Central memory CD8-positive, alpha-beta T cell (primary cell): ENCODE measurements at places on chromosomes 2 and 18.

DNA sequence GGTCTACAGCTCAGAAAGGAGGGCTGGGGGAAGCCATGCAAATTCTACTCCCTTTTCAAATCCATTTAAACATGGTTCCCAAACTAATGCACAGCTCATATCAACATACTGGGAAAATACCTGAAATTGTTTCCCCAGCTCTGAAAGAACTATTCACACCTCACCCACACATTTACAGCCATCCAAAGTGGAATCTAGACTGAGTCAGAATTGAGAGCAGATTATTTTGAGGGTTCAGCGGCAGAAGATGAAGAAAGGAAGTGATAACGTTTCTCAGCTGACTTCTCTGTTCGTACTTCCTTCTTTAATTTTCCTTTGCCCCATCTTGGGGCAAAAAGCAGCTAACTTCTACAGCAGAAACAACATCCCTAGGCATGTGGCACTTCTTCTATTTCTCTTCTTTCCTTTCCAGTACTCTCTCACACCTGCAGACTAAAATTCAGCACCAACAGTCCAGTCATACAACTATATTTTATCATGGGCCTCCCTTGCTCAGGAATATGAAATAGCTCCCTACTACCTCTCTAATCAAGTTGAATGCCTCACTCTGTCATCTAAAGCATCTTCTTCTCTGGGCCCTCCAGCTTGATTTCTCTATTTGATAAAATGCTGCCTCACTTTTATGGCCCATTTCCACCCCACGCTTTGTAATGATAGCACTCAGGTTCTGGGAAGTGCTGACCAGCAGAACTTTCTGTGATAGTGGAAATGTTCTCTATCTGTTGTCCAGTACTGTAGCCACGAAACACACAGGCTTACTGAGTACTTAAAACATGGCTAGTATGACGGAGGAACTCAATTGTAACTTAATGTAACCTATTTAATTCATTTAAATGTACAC is 35.9 kb downstream of the ARHGAP25 start:
- H3K27me3 ChIP-seq: no peaks in the 10 kb centered on the region
- H3K4me3 ChIP-seq: peak overlapping the region; percentile 94
- H3K4me1 ChIP-seq: peaks cover 96% of the 10 kb centered on the region
- H3K27ac ChIP-seq: peak overlapping the region; percentile 97
- DNase-seq: no peak
- peaks cover 31% of the 10 kb centered on the region for H3K36me3 ChIP-seq

DNA sequence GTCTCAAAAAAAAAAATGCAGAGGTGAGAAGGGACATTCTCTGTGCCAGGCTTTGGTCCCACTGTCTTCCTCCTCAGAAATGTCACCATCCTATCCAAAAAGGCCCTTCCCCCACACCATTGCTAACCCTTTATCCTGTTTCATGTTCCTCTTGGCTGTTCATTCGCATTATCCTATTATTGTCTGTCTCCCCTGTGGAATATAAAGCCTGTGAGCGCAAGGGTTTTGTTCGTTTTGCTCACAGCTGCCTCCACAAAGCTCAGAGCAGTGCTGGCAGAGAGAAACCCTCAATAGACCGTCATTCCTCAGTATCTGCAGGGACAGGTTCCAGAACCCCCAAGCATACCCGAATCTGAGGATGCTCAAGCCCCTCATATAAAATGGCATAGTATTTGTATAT is 91.8 kb downstream of the LOXHD1 start:
- DNase-seq: no peak

GRCh38 chr2:45067859-45068570 is 58.8 kb upstream of the SIX2 start:
- H3K27ac ChIP-seq: no peak overlapping the region
- H3K36me3 ChIP-seq: no peaks in the 10 kb centered on the region
- H3K4me1 ChIP-seq: no peaks in the 10 kb centered on the region
- DNase-seq: no peak
- H3K27me3 ChIP-seq: peaks cover 74% of the 10 kb centered on the region

DNA sequence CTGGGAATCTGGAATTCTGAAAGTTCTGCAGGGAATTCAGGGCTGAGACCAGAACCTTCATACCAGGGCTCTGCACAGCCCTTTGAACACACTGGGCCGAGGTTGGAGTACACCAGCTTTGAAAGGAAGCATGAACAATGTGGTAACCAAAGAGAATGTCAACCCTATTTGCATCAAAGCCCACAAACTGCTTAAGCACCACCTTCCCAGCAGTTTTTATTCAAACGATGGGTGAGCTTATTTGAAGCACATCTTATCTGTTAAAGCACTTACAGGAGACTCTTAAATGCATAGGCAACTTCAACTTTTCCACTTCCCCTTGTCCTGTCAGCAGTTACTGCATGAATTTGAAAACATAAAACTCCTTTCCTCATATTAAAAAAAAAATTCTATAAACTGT is 96.6 kb downstream of the TXNL1 start:
- H3K27ac ChIP-seq: no peak overlapping the region
- DNase-seq: no peak
- H3K36me3 ChIP-seq: no peaks in the 10 kb centered on the region
- H3K4me1 ChIP-seq: no peaks in the 10 kb centered on the region
- no peak overlapping the region for H3K4me3 ChIP-seq
